ENCODE measurements at places on chromosomes 5 and 9.

DNA sequence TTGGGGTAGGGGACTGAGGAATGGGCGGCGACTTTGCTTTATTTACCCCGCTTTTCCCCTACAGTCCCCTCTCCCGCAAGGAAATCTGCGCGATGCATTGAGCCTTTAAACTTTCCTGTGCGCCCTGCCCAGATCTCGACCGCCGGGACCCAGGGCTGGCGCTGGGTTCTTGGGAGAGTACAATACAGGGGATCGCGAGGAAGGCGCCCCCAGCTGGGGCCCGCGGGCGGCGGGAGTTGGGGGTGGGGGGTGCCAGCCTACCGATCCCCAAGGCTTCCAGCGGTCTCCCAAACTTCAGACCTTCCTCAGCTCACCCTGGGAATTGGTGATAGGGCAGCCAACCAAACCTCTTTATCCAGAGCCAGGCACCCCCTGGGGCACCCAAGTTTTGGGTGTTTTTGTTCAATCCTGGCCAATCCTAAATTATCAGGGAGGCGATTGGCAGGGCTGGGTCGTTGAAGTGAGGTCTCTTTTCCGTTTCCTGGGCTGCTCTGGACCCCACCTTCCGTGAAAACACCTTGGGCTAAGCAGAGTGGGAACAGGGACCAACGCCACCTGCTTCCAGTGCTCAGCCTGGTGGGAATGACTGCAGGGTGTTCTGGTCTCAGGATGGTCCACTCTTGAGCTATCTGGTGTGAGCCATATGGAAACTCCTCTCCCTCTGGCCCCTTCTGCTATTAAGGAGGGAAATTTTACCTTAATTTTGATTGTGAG is 51.4 kb upstream of the DAB2IP start:
- peak; percentile 58 for DNase-seq

- no peak for DNase-seq
Measured at GRCh38 chr9:123129423-123129822, 96.0 kb downstream of the GPR21 start.

DNA sequence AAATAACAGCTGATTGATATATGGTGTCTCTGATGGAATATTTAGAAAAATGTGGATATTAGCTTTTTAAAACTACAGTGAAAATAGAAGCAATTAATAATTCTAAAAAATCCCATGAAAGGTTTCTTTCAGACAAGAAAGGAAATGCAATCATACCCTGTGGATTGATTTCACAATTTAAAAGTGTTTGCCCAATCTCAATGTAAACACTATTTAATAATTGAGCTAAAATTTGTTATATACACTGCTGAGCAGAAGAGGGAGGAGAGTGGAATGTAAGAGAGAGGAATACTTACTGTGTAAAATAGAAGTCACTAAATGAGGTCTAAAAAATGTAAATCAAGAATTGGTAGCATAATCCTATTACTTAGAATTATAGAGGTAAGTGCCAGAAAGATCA is 76.9 kb downstream of the FEM1C start:
- no peak for DNase-seq

- peak; percentile 88 for DNase-seq
Measured at GRCh38 chr9:124022201-124023121, 10.9 kb downstream of the LHX2 start.

GRCh38 chr5:132677191-132677590 is 3.4 kb downstream of the IL4 start:
- peak; percentile 31 for DNase-seq

GRCh38 chr5:138528744-138529469 is 14.1 kb downstream of the ETF1 start:
- no peak for DNase-seq

DNA sequence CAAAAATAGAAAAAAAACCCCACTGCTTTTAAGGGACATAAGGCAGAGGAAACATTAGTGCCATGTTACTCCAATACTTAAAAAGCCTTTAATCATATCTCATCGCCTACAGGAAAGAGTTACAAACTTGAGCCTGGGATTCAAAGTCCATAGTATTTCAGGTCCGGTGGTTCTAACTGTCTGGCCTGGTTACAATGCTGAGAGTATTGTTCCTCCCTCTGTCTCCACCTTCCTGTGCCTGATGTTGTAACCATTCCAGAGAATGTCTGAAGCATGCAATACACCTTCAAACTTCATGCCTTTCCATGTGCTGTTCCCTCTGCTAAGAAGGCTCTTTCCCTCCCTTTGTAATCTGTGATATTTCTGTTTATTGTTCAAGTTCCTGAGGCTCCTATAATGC is 41.6 kb upstream of the SLC36A2 start:
- no peak for DNase-seq

DNA sequence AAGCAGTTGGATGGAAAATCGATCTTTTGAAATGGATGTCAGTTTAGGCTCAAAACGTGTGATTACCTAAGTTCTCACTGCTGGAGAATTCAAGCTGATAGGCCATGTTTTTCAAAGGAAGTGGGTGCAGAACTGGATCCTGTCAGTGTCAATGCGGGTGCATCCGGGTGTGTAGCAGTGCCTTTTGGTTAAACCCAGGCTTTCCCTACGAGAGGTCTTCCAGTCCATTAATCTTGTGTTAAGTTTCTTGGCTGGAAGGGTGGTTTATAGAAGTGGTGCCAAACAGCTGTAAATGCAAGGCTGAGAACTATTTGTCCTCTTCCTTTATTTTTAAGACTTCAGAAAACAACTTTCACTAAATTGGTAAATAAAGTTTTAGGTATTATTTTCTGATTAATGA is 71.9 kb downstream of the DAPK1 start:
- DNase-seq: no peak

GRCh38 chr9:93575796-93576257 is 557 bp upstream of the PHF2 start:
- DNase-seq: peak; percentile 68

DNA sequence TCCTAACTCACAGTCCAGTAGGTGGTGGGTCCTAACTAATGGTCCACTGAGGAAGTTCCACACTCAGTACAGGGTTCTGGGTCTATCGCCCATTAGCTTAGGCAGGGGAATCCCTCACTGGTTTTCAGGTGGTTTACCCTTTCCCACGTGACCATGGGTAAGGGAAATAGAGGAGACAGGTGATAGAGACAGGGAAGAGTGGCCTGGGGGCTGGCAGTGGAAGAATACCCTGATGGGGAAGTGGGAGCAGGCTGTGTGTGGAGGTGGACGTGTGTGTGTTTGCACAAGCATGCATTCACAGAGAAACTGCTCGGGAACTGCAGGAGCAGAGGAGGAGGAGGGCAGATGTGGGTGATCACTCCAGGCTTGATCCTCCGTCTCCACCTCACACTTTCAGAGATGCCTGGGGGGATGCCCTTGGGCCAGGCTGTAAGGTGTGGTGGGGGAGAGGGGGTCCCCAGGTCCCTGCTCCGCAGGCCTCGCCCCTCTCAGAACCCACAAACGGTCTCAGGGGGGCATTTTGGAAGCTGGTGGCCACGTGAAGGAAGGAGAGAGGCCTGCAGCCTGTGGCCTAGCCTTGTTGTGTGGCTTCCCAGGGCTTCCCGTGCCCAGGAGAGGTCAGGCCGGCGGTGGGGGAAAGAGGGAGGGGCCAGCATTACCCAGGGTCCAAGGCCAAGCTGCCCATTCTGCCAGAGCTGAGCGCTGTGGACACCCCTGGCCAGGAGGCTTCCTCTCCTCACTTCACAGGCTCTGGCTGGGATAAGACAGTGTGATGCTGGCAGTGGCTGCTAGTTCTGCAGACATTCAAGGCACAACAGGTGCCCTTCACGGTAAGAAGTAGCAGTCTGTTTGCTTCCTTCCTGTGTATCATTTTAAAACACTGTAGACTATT is 80.0 kb downstream of the OTULIN start:
- no peak for DNase-seq

DNA sequence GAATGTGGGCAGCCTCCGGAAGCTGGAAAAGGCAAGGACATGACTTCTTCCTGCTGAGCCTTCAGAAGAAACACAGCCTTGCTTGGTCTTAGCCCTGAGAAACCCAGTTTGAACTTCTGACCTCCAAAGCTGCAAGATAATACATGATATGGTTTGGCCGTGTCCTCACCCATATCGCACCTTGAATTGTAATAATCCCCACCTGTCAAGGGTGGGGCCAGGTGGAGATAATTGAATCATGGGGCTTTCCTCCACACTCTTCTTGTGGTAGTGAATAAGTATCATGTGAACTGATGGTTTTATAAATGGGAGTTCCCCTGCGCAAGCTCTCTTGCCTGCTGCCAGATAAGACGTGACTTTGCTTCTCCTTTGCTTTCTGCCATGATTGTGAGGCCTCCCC is 310.9 kb downstream of the PSAT1 start:
- DNase-seq: no peak

DNA sequence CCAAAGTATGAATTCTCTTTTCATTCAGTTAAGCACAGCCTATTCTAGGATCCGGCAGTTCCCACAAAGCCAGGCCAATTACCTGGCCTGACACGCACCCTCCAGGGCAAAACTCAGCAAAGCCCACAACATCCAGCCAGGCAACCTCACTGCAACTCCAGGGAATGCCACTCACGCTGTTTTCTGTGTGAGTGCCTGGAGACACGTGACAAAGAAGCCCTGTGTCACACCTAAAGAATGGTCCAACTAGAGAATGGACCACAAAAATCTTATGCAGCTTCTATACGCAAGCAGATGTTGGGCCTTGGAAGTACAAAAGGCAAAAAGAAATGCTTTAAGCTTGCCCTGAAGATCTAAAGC is 20.2 kb downstream of the RETREG1 start:
- no peak for DNase-seq

DNA sequence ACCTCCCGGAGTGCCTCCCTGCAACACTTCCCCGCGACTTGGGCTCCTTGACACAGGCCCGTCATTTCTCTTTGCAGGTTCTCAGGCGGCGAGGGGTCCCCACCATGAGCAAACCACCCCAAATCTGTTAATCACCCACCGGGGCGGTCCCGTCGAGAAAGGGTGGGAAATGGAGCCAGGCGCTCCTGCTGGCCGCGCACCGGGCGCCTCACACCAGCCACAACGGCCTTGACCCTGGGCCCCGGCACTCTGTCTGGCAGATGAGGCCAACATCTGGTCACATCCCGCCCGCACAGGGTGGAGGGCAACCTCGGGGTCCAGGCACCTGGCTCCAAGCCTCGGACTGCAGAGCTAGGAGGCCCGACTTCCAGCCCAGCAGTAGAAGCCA is 776 bp upstream of the TERT start:
- no peak for DNase-seq

GRCh38 chr5:138967791-138968448 is 92.8 kb upstream of the LRRTM2 start:
- no peak for DNase-seq
